ENCODE measurements at places on chromosomes 4 and X. TPM values are rescaled to one million over a fixed set of nuclear protein-coding genes. Genes with fewer than 3 reads are reported as not detected.
A peak's percentile ranks its signal among the peaks of the same experiment; 100 is the strongest.

GRCh38 chr4:36753048-36753447 is 471.6 kb downstream of the DTHD1 start:
- no peak for DNase-seq

DNA sequence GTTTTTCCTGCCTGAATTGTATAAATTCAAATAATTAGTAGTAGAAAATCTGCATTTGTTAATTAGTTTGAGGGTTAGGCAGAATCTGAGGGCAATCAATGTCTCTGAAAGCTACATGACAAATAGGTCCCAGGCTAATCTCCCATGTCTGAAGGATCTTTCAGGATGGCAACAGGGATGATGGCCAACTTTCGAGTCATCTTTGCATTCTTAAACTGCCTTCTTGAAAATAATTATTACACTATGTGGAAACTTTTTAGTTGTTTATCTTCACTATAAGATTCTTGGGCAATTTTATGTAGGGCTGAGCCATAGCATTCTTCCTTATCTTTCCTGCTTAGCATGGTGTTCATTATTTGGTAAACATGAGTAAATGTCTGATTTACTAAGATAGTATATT is 490.3 kb upstream of the EPHA5 start:
- DNase-seq: no peak

DNA sequence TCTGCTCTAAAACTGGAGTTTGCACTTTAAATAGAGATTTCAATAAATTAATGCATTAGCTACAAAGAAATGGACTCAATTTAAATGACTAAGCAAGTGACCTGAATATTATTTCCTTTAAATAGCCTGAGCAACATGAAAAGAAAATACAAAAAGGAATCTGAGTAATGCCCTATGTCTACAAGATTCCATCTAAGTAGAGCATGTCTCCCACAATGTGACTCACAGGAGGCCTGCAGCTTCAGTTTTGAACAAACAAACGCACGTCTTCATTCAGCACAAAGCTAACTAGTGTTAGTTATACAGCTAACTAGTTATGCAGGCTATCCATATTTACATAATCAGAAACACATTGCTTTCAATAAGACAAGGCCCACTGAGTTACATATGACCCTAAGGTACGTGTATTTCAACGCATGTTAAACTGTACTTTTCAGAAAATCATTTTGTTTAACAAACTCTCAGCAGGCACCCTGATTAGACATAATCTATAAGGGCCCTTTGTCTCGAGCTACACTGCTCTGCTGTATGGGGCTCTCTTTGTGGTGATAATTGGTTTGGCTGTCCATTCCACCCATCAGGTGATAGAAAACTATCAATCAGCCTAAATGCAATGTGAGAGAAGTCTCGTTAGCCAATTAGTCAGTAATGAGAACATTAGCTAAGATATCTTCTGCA is 116.5 kb downstream of the MAML3 start:
- no peak for DNase-seq

DNA sequence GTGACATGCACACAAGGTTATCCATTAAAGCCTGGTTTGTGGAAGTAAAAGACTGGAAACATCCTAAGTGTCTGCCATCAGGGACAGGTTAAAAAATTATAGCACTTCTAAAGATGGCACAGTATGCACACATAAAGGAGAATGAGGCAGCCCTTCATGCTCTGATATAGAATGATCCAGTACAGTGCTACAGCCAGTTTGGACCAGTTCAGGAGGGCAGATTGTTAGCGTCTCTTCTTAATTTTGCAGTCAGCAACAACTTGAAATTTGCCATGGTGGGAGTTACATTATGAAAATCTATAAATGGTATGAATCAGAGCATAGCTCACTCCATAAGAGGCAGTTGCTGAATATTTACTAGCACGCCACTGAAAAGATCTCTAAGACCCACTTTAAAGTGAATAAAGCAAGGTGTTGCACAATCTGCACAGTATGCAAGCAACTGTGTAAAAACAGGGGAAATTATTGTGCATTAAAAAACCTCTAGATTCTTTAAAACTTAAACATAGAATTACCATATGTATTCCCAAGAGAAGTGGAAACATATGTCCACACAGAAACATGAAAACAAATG is 20.3 kb upstream of the SOD3 start:
- DNase-seq: no peak

DNA sequence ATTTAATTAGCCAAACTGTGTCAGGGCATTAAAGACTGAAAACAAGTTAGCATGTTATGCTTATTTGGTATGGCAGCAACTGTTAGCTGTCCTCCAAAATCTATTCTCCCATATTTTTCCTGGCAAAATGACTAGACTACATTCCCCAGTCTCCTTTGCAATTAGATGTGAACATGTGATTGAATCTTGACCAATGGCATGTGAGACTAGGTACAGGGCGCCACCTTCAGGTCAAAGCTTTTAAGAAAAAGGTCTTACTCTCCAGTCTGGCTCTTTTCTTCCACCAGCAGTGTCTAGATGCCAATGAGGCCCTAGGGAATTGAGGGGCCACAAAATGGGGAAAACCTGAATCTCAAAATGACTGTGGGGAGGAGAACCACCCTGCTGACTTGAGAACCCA is 408.2 kb downstream of the SMARCA1 start:
- DNase-seq: no peak

- no peak for DNase-seq
Measured at GRCh38 chr4:98958065-98958464, 29.1 kb upstream of the EIF4E start.

DNA sequence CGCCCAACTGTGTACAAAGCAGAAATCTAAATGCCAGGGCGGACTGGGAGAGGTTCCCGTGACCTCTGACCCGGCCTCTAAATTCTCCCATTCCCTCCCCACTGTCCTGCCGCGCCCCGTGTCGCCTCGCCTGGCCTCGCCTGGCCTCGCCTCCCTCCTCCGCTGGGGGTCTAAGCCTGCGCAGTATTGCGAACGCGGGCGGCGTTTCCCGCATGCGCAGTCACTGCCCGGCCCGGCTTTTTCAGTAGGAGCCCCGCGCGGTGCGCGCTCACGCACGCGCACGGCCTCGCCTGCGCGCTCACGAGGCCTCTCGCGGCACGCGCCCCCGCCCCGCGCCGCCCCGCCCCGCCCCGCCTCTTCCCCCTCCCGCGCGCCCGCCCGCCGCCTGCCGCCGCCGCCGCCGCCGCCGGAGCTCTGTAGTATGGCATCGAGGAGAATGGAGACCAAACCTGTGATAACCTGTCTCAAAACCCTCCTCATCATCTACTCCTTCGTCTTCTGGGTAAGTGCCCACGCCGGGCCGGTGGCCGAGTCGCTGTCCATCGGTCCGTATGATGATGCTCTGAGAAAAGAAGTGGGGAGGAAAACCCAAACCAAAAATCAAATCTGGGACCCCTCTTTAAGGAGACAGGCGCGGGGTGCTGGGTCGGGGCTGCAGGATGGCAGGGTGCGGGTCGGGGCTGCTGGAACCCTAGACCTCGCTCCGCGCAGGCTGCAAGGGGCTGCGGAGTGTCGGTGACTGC is at the start of gene TSPAN7:
TSPAN7 (plus strand) TSS at position 417 of the 743 bp plus-strand sequence; CDS start at position 422, 5 bp downstream.
- DNase-seq: peak; percentile 92

DNA sequence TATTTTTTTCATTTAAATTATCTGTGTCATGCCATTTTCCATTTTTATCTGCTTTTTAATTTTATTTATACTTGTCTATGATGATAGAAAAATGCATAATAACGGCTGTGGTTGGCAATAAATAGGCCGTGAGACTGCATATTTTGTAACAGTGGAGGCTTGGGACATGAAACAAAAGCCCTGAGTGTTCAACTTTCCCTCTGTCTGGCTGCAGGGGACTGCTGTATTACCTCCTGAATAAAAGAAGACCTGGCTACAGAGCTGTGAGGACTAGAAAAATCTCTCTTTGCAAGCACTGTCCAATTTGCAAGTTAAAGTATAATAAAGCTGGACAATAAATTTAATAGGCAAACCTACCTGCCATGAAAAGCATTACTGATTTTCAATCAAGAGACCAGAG is 82.1 kb downstream of the MAGEB10 start:
- no peak for DNase-seq

DNA sequence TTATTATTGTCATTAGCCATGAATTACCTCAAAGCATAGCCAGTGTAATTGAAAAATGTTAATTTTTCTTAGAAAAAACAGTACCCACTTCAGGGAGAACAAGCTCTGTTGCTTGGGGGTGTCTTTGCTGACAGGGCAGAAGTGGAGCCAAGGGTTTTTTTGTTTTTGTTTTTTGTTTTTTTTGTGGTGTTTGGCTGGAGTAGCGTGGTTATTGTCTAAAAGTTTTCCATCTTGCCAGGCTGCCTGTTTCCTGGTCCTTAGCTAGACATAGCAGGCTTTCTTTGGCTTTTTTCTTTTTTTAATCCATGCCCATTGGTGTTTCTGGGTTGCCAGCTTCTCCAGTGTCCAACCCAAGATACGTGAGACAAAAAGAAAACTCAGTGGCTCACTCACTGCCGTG is 61.5 kb downstream of the CASP3 start:
- DNase-seq: no peak

GRCh38 chrX:23851544-23851943 is 56.2 kb downstream of the APOO start:
- no peak for DNase-seq

DNA sequence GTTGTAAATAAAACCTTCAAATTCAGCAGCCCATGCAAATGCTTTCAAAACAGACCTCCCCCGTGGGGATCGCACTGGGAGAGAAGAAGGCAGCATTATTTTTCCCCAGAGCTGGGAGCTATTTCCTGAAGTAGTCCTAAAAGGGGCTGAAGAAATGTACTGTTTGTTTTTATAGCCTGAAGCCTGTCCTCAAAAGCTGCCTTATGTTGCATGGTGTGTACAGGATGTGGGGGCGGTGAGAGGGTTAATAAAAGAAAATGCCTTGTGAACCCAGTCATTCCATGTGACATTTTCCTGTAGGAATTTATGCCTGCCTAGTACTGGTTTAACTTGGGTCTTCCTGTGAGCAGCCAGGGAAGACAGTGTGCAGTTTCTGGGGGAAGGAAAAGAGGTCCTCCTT is 144.1 kb downstream of the SOWAHB start:
- no peak for DNase-seq

DNA sequence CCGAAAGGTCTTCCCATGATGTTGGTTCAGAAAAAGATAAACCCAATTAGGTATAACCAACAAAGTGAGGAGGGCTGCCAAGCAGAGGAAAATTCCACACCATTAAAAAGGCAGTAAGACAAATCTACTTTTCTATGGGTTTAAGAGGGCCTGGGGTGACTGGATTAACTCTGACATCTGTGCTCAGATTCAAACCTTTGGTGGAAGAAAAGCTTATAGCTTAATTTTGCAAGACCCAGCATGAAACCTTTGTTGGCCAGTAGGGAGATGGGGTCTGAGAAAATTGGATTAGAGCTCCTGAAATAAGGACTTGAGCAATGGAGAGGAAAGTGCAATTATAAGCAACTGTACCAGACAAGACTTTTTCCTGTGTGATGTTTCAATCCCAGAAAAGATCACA is 104.2 kb downstream of the KDR start:
- no peak for DNase-seq

- no peak for DNase-seq
Measured at GRCh38 chrX:1167918-1168481, 44.4 kb downstream of the CRLF2 start.

GRCh38 chr4:184476695-184477094 is 2.3 kb upstream of the IRF2 start:
- DNase-seq: no peak

DNA sequence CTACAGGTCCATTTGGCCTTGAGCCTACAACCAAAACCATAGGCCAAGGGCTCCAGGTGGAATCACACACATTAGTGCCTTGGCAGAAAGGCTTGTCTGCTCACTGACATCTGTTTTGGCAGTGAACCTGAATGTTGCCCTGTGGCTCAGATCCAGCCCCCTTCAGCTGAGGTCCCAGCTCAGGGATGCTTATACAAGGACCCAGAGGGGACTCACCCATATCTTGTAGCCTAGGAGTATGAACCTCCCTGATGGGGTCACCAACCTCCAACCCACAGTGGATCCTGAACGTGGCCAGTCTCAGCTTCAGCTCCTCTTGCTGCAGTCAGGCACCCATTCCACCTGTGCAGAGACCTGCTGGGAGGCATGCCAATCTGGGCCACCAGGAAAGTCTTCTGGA is 50.8 kb upstream of the HMX1 start:
- DNase-seq: no peak

DNA sequence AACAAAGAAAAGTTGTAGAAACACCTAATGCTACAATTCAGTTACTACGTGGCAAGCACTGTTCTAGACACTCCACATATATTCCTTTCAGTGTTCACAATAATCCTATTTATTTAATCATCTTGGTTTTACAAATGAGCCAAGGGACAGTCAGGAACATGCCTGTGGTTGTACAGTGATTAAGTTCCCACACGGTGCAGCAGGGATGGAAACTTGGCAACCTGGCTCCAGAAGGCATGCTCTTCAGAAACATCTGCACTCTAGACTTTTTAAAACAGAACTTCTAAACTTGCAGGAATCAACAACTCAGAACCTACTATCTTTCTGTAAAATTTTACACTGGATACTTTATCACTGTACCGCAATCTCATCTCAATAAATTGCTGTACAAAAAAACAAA is 32.1 kb downstream of the TAPT1 start:
- DNase-seq: no peak

DNA sequence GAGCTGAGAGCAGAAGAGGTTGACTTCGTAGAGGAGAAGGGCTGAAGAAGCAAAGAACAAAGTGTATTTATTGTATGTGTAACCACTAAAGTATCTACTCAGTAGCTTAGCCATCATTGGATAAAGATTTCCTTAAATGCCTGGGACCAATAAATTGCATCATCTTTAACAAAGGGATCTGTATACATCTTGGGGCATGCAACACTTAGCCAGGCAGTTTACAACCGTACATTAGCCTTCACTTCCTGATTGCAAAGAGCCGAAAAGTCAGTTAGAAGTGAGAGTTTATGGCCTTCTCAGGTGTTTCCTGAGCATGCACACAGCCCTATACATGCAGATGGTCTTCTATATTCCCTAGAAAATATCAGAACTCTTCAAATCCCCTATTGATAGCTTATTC is 68.0 kb upstream of the MAGED1 start:
- no peak for DNase-seq

GRCh38 chrX:66050140-66050569 is 10.3 kb upstream of the VSIG4 start:
- DNase-seq: no peak

STOX2 gene
- total RNA-seq: 10.6 TPM

GAGE2A gene
- not detected for total RNA-seq

SUPT20HL1 gene
- total RNA-seq: not detected

ARSJ gene
- 0.59 TPM for total RNA-seq

RHOH gene
- total RNA-seq: 0.67 TPM

POU3F4 gene
- total RNA-seq: not detected

PCDH10 gene
- total RNA-seq: 0.05 TPM

PRR32 gene
- not detected for total RNA-seq

YY2 gene
- total RNA-seq: 0.57 TPM

OPHN1 gene
- total RNA-seq: 3.8 TPM
